ENCODE measurements at places on chromosomes 12 and 14.

GRCh38 chr14:89702073-89702875, 252.3 kb downstream of the EFCAB11 start:
- DNase-seq = no peak

- peak; percentile 20 for DNase-seq
Observed at GRCh38 chr12:24719293-24719721, 229.6 kb downstream of the BCAT1 start.

GRCh38 chr14:42222924-42223471, 616.3 kb downstream of the LRFN5 start:
- peak; percentile 47 for DNase-seq

DNA sequence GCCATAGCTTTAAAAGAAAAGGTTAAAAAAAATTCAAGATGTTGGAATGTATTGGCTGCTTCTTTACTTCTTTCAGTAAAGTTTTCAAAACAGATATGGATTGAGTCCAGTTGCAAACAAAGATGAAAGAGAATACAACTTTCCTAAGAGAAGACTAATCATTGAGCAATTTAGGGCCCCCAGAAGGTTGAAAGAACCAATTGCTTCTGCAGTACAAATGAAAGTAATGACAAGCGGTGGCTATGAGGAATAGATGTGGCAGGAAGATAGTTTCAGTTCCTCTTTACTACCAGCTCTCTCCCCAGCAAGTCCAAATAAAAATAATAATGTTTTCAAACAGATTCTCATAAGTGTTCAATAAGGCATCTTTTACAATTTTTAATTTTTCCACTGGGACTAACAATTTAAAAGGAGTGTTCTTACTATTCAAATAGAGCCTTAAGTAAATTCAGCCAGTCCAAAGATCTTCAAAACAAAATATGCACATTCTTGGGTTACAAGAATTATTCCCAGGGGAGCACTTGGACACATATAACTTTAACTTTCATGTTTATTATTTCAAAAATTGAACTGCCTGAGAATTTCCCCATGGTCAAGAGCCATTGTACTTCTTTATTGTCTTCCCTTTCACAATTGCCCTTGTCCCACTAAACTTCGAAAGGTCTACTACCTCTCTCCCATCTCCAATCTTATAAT, 62.3 kb upstream of the PPP1R12A start:
- no peak for DNase-seq

DNA sequence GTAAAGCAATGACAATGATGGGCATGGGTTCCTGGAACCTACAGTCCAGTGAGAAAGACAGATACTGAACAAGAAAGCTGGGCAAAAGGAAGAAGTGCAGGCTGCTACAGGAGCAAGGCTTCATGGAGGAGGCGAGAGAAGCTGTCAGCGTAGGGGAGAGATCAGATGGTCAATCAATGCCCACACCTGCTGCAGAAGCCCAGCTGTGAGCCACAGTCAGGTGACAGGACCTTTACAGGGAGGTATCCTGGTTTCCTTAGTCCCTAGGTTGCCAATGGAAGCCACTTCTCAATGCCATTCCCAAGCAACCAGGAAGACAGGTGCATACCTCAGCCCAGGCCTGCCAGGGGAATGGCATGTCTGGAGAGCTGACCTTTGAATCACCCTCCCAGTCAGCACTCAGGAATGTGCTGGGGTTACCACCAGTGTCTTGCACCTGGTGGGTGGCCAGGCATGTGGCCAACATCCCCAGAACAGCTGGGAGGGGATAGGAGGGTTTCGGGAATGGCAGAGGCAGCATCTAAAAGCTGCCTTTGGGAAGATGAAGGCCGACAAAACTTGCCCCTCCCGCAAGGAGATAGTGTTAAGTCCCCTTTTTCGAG, 170.3 kb downstream of the TTC7B start:
- DNase-seq = peak; percentile 81

- no peak for DNase-seq
Observed at GRCh38 chr12:32903763-32904162, 7.2 kb upstream of the PKP2 start.

DNA sequence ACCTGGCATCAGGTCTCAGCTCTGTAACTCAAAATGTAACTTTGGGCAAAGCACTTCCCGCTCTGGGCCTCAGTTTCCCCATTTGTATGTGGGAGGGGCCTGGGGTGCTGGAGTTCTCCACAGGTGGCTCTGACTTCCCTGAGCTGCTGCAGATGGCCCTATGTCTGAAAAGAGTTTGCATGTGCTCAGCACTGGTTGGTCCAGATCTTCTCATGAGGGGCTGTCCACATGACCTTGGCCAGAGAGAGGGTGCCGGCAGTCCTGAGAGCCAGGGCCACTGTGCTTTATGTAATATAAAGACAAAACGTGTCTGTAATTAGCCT, 7.2 kb upstream of the CACNA2D4 start:
- no peak for DNase-seq

DNA sequence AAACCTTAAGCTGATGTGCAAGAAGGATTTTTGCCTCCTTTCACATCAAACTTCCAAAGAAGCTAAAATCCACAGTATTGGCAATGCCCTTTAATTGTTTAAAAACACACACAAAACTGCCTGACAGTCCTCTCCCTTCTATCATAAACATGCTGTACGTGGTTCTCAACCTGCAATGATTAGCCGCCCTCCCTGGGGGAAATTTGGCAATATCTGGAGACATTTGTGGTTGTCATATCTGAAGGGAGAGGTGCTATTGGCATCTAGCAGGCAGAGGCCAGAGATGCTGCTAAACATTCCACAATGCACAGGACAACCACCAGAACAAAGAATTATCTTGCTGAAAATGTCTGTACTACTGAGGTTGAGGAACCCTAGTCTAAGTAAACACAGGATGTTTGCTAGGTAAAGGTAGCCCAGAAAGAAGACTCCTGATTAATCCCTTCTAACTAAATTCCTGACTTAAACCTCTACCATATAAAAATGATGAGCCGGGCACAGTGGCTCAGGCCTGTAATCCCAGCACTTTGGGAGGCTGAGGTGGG, 1.2 kb downstream of the ACOT6 start:
- DNase-seq = no peak

Measured in epithelial cell of proximal tubule (primary cell).